Foreskin melanocyte (primary cell): ENCODE measurements at places on chromosomes 6 and 20.

- no peak for DNase-seq
Observed at GRCh38 chr20:23151008-23151703, 65.0 kb upstream of the CD93 start.

- DNase-seq: no peak
Observed at GRCh38 chr6:2403546-2403945, 158.1 kb upstream of the GMDS start.

GRCh38 chr6:52285177-52286068, 881 bp upstream of the MCM3 start:
- no peak for DNase-seq

GRCh38 chr6:15962449-15962764, 166.5 kb upstream of the MYLIP start:
- peak; percentile 48 for DNase-seq

- no peak for DNase-seq
Observed at GRCh38 chr20:11337361-11338130, 580.1 kb upstream of the BTBD3 start.

DNA sequence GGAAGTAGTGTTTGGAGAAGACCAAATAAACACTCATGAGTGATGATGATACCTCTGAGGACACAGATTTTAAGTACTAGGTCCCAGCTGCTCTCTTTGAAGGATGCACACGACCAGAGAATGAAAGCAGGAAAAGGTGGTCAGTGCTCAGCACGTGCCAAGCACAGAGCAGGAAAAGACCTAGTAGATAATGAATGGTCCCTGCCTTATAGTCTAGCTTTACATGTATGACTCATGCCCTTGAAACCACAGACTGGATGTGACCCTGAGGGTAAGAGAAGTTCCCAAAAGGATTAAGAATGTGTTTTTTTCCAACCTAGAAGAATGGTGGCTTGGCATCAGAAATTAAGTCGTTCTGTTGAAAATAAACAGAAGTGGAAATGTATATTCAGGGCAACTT, 2.8 kb upstream of the MC3R start:
- peak; percentile 71 for DNase-seq

- no peak for DNase-seq
Observed at GRCh38 chr6:127119102-127120022, 891 bp downstream of the RSPO3 start.

GRCh38 chr6:106046116-106046853, 39.9 kb upstream of the PRDM1 start:
- DNase-seq: no peak

DNA sequence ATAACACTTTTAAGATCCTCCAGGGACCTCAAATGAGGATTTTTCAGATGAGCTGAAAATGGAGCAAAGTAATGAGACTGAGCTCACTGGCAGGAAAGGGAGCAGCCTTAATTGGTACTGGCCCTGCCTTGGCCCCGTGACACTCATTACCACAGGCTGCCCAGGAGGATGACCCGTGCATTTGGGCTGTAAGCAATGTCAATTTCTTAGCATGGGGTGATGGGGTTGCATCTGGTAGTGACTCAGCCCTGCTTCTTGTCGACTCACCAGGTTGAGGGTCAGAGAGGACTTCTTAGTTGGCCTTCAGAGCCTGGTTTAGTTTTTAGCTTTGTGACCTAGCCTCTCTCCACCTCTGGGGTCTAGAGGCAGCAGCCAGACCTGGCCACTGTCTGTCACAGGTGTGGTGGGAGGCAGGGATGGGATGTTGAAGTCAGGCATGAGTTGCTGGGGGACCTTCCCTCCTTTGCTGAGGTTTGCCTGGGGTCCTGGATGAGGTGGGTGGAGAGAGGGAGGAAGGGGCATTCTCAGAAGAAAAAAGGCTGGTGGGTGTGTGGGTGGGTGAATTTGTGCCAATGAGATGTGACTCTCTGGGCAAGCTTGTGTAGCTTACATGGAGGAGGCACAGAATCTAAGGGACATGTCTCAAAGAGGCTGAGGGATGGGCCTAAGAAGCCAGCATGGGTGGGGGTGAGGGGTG, 25.9 kb upstream of the EPB41L1 start:
- no peak for DNase-seq

GRCh38 chr6:116386581-116387299, 16.0 kb downstream of the DSE start:
- DNase-seq: no peak

GRCh38 chr6:148455225-148455624, 112.6 kb downstream of the SASH1 start:
- no peak for DNase-seq

- DNase-seq: no peak
Observed at GRCh38 chr6:42177514-42178364, 4.6 kb downstream of the GUCA1A start.

DNA sequence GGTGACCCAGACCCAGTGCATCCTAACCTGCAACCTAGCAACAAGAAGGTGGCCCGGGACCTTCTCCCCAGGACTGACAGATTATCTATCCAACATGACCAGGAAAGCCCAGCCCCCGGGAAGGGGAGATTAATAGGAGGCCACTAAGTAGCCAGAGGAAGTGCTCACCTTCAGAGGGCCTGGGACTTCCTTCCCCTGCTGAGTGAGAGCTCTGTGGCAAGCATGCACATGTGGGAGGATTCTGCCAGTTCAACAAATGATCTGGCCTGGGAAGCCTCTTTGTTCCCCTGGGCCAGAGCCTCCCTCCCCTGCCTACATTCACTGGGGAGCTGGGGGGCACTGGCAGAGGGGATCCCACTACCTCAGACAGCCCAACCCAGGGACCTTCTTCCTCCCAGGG, 39.6 kb downstream of the SHLD1 start:
- DNase-seq: no peak

DNA sequence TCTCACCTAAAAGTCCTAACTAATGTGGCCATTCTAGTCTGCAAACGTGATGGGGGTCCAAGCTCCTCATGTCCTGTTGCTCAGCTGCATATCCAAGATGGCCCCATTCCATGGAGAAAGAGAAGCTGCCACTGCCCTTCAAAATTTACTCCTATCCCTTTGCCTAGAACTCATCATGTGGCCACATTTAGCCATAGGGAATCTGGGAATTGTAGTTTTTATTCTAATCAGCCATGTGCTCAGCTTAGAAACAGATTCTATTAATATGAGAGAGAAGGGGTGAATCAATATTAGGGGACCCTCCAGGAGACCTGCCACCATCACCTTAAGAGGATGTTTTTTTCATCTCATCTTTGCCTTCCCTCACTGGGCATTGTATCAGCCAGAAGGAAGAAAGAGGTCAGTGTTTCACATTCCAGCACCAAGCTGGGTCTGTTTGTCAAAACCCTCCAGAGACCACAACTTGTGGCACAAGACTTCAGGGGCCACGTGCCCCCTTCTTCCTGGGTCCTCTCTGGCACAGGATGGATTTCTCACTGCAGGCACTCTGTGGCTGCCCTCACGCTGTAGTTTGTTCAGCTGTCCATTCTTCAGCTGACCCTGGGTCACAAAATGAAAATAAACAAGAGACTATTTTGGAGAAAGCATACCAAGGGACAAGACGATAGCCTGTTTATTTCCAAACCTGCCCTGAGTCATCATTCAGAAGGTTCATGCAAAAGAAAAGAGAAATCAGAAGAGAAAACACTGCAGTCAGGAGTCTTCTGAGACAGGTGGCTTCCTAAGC, 172.0 kb downstream of the EYA2 start:
- DNase-seq: no peak

- no peak for DNase-seq
Observed at GRCh38 chr20:22673467-22673866, 89.1 kb upstream of the FOXA2 start.

- no peak for DNase-seq
Observed at GRCh38 chr6:163323705-163324104, 90.8 kb upstream of the QKI start.

DNA sequence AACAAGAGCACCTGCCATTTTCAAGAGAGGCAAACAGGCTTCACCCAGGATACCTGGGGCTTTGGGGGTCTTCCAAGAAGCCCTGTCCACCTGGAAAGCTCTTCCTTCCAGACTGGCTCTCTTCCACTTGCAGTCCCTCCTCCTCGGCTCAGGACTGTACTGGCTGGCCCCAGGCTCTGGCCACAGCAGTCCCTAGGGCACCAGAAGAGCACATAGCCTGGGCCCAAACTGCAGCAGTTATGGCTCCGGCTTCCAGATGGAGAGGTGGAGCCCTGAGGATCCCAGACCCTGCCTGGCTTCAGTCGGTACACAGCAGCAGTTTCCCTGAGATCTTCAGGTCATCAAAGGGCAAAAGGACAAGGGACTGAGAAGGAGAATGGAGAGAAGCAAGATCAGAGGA, 1.6 kb upstream of the SLC35B2 start:
- no peak for DNase-seq

GRCh38 chr20:46544576-46544975, 5.9 kb downstream of the OCSTAMP start:
- no peak for DNase-seq

- no peak for DNase-seq
Observed at GRCh38 chr20:56845546-56846086, 216.5 kb downstream of the TFAP2C start.

DNA sequence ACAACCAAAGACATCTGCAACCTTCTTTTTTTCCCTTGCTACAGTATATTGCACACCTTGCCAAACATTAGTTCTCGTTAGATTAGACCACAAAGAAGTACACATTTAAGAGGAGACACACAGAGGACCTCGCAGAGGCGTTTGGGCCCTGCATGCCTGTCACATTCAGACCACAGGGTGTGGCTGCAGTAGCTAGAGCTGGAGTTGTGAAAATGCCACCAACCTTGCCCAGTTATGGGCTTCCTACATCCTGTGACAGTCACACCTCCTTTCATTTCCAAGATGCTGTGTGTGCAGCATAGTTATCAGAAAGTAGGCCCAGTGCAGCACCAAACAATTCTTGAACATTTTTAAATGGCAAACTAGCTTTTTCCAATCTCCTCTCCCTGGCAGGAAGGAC, 2.4 kb downstream of the SYNE1 start:
- DNase-seq: no peak

- no peak for DNase-seq
Observed at GRCh38 chr6:105300090-105300489, 102.8 kb downstream of the PREP start.

DNA sequence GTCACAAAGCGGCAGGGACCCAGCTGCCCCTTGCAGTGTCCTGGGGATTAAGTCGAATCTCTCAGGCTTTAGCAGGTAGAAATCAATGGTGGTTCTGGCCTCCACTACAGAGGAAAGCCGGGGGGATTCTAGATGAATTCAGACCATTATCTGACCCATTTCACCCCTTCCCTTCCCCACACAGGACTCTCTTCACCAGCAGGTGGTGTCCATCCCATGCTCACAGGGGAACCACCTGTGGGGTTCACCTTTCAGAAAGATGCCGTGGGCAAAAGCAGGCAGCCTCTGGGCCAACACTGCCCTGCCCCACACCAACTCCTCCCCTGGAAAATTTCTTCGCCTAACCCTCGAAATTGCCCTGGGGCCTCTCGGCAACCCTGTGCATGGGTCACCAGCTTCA, 123.8 kb upstream of the GGTLC1 start:
- no peak for DNase-seq

DNA sequence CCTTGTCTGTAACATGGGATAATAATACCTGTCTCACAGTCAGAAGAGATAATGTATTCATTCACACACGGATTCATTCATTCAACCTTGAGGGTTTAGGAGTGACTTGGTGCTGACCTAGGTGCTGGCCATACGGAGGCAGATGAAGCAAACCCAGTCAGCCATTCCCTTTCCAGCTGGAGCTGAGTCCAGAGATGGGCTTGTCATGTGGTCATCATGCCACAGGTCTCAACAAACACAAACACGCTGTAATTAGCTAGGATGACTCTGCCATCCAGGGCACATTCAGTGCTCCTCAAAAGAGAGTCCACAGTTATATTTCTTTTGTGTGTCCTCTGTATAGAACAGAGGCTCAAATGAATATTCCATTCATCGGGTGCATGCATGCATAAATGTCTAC, 19.5 kb upstream of the PRELID3B start:
- DNase-seq: no peak

GRCh38 chr20:33769043-33769442, 37.2 kb downstream of the ZNF341 start:
- no peak for DNase-seq

DNA sequence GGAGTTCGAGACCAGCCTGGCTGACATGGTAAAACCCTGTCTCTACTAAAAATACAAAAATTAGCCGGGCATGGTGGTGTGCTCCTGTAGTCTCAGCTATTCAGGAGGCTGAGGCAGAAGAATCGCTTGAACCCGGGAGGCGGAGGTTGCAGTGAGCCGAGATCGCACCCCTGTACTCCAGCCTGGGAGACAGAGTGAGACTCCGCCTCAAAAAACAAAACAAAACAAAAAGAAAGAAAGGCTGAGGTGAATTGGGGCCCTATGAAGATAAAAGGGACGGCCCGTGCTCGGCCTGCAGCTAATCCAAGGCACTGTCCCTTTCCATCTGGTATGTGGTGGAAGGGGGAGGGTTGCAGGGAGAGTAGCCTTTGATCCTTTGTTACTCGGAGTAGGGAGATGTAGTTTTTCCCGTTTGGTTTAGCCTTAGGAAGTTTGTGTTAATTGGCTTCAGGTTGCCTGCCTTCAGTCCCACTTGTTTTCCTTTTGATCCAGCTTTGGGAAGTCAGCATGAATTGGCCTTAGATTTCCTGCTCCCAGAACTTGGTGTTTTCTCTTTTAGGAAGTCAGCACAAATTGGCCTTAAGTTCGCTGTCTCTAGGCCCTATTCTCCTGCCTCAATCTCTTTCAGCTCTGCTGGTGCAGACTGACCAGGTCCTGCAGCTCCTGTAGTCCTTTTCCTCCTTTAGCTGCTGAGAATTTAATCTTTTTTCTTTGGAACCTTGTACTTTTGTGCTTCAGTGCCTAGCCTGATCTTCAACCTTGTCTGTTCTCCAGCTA, 36.1 kb upstream of the PAQR8 start:
- DNase-seq: no peak

GRCh38 chr20:59318803-59319202, 18.4 kb downstream of the EDN3 start:
- no peak for DNase-seq

GRCh38 chr6:150324044-150324443, 44.8 kb upstream of the IYD start:
- no peak for DNase-seq

GRCh38 chr6:107534571-107535141, 44.7 kb downstream of the SOBP start:
- DNase-seq: no peak

DNA sequence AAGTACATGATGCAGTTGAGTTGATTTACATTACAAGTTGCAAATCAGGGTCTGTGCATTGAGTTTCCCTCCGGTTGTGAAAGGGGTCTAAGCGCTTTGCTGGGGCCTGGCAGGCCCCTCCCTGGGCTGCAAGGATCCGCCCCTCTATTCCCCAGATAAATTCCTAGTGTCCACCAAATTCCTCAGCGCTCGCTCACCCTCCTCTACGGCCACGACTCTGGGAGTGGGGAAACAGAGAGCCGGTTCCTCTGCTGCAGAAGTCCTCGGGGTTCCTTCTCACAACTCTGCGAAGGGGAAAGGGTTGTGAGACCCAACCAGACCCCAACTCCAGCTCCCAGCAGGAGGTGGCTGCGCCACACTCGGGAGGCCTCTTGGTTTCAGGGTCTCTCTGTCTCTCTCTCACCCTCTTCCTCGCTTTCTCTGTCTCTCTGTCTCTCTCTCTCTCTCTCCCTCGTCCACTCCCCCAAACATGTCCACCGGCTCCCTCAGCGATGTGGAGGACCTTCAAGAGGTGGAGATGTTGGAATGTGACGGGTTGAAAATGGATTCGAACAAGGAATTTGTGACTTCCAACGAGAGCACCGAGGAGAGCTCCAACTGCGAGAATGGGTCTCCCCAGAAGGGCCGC, at the start of gene TCF21:
Gene TCF21 (plus strand): TSS at position 185 of the 628 bp plus-strand sequence. CDS start 285 bp downstream, at position 470.
- no peak for DNase-seq
